CD4-positive, alpha-beta T cell (primary cell): ENCODE measurements at places on chromosomes 2 and 18.

DNA sequence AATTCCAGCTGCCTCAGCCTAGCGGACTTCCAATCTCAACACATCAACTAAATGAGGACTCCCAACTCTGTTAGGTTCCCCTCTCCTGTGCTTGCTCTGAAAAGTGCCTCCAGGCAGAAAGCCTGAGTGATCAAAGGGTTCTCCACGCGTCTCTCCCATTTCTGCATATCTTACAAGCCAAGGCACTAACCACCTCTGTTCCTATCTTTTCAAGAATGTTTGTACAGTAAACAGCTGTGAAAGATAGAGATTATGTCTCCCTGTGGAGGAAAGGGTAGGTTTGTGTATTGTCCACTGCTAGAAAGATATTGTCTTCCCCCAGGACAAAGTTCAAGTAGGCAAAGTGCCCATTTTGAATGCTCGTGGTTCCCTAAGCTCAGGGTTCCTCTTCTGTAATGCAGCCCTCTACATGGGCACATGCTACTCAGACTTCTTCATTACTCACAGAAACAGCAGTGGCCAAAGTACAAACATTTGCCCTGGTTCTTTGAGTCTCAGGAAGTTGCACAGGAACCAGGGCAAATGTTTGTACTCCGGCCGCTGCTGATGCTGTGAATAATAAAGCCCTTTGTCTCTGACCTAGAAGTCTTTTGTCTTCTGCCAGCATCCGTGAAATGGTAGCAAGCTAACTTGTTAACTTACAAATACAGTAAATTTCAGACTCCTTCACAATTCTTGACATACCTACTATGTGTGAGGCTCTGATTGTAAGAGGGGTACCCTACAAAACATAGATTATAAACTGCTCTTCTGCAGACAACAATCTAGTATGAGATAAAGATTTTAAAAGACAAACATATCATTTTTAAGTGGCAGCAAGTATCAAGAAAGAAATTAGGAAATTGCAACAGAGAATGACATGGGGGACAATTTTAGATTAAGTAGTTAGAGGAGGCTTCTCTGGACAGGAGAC, 44.5 kb downstream of the PKDCC start:
- no peak for DNase-seq

GRCh38 chr18:9825571-9826073, 60.2 kb upstream of the TXNDC2 start:
- DNase-seq = no peak

DNA sequence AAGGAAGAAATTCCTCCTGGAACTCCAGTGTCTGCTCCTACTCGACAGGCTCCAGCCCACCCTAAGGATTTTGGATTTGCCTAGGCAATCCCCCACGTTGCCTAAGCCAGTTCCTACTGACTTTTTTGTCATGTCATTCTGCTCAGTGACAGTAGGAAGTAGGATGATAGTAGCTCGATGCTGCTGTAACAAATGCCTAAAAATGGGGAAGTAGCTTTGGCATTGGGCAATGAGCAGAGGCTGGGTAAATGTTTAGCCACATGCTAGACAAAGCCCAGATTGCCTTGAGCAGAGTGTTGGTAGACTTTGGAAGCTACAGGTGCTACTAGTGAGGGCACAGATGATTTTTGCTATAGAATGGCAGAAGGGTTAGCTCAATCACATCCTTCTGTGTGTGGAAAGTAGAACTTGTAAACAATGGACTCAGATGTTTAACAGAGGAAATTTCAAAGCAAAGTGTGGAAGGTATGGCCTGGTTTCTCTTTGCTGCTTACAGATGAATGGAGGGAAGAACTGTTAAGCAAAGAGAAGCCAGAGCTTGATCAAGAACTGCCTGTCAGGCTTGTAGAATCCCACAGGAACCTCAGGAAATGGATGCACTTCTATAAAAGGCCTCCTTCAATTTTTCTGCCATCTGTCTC, 154.8 kb downstream of the RNF144A start:
- no peak for DNase-seq

DNA sequence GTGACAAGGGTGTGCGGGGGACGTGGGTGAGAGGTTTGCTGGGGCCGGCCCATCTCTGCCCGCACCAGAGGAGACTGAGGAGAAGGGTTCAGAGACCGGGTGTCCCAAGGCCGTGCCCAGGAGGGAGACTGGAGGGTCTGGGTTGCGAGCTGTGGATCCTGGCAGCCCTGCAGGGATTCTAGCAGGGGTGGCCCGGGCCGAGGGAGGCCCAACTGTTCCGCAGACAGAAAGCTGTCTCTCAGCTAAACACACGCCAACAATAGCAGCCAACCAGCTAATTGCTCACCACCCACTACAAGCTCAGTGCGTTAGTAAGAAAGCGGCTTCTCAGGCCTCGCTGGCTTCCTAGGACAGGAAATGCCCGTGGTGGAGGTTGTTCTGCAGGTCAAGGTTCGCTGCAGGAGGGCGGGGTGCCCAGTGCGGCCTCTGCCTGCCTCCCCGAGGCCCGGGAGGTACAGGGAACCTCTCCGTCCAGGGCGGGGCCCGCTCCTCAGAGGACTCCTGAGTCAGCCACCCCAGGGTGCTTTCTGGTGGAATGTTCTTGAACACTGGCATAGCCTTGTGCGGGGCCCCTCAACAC, 282.0 kb upstream of the PXDN start:
- DNase-seq = no peak

DNA sequence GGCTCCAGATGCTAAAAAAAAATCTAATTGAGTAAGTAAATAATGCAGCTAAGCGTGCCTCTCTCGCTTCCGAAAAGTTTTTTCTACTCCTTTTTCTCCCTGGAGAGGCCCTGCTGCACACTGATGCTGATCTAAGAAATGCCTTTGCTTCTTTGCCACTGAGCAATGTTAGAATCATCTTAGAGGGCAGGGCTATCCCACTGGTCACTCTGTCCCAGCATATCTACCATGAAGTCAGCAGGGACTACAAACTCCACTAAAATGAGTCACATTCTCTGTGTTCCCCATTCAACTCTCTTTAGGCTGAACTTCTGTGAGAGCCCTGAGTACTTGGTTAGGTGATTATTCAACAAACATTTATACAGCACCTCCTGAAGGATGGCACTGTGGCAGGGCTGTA, 127.6 kb upstream of the LYPD1 start:
- no peak for DNase-seq

- DNase-seq = no peak
Measured at GRCh38 chr2:169182573-169182972, 113.2 kb downstream of the DHRS9 start.

GRCh38 chr2:73993778-73994177, 9.1 kb downstream of the TET3 start:
- no peak for DNase-seq

GRCh38 chr2:166091439-166091838, 36.4 kb downstream of the SCN1A start:
- DNase-seq = no peak

DNA sequence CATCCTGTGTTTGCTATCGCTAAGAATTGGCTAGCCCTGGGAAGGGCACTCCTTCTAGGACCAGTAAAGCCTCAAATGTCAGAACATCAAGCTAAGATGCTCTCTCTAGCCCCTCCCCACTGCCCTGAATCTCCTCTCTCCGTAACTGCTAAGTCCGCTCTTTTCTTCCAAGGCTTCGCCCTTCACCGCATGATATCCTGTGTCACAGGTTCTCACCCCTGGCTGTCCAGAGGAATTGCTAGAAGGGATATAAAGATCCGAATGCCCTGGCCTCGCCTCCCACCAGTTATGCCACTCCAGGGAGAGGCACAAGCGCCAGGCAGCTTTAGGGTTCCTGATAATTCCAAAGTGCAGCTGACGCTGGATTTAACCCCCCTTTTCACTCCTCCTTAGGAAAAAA, 17.1 kb upstream of the GPR45 start:
- DNase-seq = no peak
